ENCODE measurements at places on chromosomes 2 and 18.

DNA sequence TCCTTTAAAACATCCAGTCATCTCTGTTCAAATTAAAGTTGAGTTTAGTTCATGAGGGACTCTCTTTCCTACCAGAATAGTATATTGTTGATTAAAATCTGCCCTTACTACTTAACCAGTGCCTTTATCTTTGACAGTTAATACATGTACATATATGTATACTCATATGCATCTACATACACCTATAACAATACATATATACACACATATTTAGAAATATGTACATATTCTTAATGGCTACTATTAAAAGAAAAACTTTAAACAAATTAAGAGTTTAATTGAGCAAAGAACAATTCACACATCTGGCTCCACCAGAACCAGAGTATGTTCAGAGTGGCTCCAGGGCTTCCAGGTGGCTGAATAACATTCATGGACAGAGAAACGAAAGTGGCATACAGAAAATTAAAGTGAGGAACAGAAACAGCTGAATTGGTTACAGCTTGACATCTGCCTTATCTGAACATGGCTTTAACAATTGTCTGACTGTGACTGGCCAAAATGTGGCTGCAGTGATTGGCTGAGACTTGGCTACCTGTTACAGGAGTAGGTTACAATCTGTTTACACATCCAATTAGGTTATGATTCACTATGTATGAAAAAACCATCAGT is 38.8 kb downstream of the ZNF519 start:
- no peak for DNase-seq

- no peak for DNase-seq
These were observed 16.3 kb upstream of the TET3 start for GRCh38 chr2:73968357-73968937.

DNA sequence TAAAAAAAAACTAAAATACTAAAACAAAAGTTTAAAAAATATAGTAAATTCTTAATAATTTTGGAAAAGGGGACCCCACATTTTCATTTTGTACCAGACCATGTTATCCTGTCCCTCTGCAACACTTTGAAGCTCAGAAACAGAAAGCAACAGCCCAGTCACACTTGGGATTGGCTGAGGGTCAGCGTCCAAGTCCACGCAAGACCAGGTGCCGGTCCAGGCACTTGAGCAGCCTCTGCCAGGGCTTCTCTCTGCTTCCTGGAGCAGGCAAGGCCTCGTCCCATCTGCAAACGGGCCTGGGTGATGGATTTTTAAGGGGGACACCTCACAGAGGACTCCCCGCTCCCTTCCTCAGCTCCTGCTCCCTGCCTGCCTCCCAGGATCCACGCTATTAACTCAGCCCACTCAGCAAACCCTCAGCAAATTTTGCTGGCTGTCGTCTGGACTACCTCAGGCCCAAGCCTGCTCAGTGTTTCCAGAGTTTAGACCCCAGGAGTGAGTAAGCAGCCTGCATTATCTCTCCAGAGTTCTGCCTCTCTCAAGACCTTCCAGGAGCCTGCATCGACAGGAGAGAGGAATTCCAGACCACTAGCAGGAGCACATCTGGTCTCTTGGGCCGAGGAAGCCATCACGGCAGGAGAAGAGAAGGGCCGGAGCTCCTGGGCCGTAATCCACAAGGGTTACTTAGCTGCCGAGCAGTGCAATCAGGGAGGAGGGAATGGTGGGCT is 88.7 kb upstream of the STPG4 start:
- no peak for DNase-seq

DNA sequence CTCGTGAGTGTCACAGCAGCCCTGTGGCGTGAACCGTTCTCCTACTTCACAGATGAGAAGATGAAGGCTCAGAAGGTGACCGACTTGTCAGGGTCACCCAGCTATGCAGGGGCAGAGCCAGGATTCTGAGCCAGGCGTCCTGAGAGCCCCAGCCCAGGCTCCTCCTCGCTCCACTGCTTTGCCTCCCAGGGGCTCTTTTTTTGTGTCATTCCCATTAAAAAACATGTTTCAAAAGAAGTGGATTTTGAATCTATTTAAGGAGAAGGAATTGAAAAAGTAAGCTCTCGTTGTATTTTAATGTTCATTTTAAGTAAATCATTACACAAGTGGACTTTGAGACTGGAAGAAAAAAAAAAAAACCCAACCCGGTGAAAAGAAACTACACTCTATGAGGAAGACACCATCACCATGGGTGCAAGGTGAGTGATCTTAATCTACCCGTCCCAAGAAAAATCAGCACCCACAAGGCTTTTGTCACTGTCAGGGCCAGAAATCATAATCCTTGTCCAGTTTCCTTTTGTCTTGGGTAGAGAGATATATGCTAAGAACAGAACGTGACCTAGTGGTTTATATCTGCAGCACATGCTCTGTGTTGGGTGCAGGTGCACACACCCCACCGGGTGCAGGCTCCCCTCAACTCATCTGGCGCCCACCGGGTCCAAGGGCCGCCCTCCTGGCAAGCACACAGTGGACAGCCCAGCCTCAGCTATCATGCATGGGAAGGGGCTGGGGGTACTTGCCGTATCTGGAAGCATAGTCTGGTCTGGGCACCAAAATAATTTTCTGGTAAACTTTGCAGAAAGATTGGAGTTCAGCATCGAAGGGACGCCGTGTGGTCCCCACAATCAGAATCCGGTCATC is 73.5 kb upstream of the ASB18 start:
- DNase-seq, result no peak

- DNase-seq, result no peak
These were observed 367.3 kb upstream of the SALL3 start for GRCh38 chr18:78612318-78612717.
